ENCODE measurements at places on chromosomes 4 and X.

DNA sequence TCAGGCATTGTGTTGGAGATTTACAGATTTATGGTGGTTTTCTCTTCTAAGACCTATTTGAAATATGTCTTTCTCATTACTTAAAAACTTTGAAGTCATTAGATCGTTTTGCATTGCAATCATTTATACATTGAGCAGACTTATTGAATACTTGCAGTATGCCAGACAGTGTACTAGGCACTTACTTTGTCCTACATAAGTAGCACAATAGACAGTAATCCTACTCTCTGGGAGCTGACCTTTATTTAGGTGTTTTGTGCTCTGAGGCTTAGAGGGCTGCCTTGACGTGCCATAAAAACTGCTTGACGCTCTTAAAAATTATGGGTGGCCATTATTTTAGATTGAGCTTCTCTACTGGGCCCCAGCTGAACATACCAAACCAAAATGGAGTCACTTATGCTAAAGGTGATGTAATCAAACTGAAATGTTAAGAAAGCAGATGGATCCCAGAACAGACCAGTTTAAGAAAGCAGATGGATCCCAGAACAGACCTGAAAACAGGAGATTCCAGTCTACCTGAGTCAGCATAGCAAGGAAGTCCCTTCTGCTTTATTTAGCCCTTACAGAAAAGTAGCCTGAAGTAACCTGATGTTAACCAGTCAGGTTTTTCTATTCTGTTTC, 42.4 kb downstream of the PTTG2 start:
- DNase-seq, result no peak

DNA sequence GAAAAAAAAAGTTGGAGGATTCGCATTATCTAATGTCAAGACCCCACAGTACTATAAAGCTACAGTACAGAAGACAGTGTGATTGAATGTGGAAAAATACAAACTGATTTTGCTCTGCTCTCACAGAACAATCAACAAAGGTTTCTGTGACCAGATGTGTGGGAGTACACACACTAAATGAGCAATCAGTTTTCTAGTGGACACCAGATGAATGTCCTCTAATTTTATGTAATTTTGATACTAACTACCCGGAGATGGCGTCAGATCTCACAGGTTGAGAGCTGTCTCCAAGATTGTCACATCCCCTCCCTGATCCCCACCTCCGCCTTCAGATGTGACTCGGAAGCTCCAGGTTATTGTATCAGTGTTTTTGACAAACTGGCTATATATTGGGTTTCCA, 81.9 kb upstream of the HUWE1 start:
- no peak for DNase-seq

DNA sequence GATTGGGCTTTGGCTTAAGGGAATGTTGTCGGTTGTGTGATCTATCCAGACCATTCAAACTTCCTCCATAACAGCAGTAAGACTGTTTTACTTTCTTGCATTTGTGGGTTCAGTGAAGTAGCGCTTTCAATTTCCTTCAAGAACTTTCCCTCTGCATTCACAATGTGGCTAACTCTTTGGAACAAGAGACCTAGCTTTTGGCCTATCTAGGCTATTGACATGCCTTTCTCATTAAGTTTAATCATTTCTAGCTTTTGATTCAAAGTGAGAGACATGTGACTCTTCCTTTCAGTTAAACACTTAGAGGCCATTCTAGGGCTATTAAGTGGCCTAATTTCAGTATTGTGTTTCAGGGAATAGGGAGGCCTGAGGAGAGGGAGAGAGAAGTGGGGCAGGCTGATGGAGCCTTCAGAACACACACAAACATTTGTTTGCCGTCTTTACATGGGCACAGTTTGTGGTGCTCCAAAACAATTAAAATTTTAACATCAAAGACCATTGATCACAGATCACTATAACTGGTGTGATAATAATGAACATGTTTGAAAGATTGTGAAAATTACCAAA, 34.1 kb downstream of the ADH5 start:
- DNase-seq, result no peak

- DNase-seq, result no peak
These were observed 493 bp upstream of the UCHL1 start for GRCh38 chr4:41256131-41256739.

DNA sequence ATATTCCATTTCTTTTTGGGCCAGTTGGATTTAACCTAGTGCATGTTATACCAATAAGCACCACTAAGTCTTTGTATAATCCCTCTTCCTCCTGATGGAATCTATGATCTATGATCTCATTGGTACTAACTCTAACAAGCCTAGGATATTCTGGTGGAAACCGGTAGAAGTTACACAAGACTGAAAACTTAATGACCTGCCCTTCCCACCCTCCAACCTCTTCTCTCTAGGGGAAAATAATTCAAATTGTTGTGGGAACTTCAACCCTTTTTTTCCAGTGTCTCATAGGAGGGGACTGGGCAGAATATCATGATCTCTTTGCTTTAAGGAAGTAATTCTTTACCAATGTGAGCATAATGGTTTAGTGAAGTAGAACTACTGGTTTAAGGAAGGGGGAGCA, 289.5 kb upstream of the BOD1L1 start:
- DNase-seq, result no peak
